ENCODE measurements at places on chromosomes 13 and 19. TPM values are rescaled to one million over a fixed set of nuclear protein-coding genes. Genes with fewer than 3 reads are reported as not detected.
A peak's percentile ranks its signal among the peaks of the same experiment; 100 is the strongest.

- no peak for DNase-seq
- H3K4me1 ChIP-seq = no peaks in the 10 kb centered on the region
- peaks cover 29% of the 10 kb centered on the region for H3K36me3 ChIP-seq
- H3K4me3 ChIP-seq = no peak overlapping the region
Observed at GRCh38 chr13:114272977-114273376, 8.4 kb upstream of the UPF3A start.

DNA sequence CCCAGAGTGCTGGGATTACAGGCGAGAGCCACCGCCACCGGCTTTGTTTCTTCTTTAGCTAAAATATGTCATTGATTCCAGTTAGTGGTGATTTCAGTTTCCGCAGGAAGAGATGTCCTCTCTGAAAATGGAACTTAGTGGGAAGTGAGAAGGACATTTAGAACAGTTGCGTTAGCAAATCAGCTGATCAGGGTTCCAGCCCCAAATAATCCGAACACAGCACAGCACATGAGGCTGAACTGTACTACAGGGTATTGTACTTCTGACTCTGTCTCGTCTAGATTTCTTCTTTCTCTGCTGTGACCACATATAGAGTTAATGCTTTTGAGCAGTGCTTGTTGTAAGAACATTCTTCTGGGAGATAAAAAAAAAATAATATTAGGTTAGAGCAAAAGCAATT lies 314.4 kb downstream of the MYO16 start:
- H3K4me3 ChIP-seq = no peak overlapping the region
- no peaks in the 10 kb centered on the region for H3K27me3 ChIP-seq
- H3K27ac ChIP-seq = no peak overlapping the region
- no peak for DNase-seq
- no peaks in the 10 kb centered on the region for H3K36me3 ChIP-seq
- H3K4me1 ChIP-seq = no peaks in the 10 kb centered on the region

ZNF426 gene
- polyA plus RNA-seq = 11.5 TPM

MAMSTR gene
- polyA plus RNA-seq = 7.7 TPM

DNA sequence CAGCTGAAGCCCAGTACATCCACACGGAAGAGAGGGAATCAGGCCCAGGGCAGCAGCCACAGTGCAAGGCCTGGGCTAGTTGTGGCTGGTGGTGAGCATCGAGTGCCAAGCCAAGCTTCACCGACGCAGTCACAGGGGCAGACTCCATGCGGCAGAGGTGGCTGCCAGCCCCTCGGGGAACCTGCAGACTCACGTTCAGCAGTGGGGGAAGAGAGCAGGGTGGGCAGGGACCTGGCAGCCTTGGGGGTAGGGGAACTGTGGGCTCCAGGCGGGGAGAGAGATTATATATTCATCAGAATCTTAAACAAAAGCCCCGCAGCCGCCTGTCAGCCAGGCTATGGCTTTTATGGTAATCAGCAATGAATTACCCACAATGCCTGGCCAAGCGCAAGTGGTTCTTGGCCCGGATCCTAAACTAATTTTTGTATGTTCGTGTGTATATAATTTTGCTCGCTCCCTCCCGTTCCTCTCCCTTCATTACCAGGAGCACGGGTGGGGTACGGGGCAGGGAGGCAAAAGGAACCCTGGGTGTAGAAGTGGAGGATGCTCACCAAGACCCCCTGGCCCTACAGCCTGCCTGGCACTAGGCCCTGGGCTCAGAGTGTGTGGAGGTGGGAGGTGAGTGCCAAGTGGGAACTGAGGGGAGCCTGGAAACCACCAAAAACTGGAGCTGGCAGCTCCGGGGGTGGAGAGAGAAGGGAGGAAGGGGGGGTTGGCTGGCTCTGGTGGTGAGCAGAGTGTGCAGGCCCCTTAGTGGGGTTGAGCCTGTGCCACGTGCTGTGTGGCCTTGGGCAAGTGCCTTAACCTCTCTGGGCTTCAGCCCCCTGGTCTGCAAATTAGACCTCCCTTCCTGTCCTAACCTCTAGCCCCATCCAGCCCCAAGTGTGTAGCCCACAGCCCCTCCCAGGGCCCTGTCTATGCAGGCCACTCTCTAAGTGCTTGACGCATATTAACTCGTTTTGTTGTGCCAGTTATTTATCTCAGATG lies 31.9 kb downstream of the PTPRS start:
- no peaks in the 10 kb centered on the region for H3K36me3 ChIP-seq
- peak; percentile 25 for DNase-seq
- H3K27ac ChIP-seq = peak overlapping the region; percentile 10
- no peak overlapping the region for H3K4me3 ChIP-seq
- H3K27me3 ChIP-seq = no peaks in the 10 kb centered on the region

- no peaks in the 10 kb centered on the region for H3K4me1 ChIP-seq
- no peaks in the 10 kb centered on the region for H3K27me3 ChIP-seq
- H3K4me3 ChIP-seq = no peak overlapping the region
Observed at GRCh38 chr13:102793611-102794355, 5.0 kb downstream of the POGLUT2 start.

GRCh38 chr19:42284066-42284501 lies 15.0 kb downstream of the CIC start:
- peaks cover 14% of the 10 kb centered on the region for H3K4me1 ChIP-seq
- no peak overlapping the region for H3K27ac ChIP-seq
- no peaks in the 10 kb centered on the region for H3K27me3 ChIP-seq
- H3K36me3 ChIP-seq = peaks cover 9% of the 10 kb centered on the region

RASGRP4 gene
- polyA plus RNA-seq = 0.22 TPM

GRCh38 chr19:14061081-14061749 lies 661 bp downstream of the PALM3 start:
- H3K27ac ChIP-seq = no peak overlapping the region
- H3K4me3 ChIP-seq = no peak overlapping the region
- H3K4me1 ChIP-seq = no peaks in the 10 kb centered on the region
- no peaks in the 10 kb centered on the region for H3K36me3 ChIP-seq

DNA sequence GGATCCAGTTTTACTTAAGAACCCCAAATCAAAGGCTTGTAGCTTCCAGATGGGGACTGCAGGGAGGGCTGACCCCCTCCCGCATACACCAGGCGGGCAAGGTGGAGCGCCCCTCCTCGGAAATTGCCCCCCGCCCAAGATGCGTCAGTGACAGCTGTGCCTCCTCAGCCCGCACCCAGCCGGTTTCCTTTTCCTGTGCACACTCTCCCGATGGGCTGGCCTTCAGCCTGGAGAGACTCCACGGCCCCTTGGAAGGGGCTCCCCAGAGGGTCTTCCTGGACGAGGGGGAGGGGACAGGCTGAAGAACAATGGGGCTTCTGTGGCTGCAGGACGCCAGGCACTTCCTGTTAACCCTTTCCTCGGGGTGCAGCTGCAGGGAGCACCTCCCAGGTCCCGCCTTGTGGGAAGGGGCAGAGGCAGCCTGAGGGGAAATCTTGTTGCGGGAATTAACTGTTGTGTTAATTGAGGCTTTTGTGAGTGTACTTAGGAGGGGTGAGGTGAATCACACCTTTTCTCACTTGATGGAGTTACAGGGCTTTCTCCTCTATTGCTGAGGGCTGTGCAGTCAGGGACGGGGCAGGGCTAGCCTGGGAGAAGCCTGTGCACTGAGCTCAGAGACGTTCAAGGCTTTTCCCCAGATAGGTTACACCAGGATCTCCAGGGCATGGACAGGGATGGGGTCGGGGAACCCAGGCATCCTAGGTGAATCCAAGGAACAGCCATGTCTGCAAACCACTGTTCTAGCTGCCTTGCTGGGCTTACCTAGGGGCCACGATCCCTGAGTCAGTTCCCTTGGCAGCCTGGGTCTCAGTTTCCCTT lies 14.3 kb downstream of the IER2 start:
- peak overlapping the region; percentile 12 for H3K4me3 ChIP-seq
- no peaks in the 10 kb centered on the region for H3K36me3 ChIP-seq
- peak overlapping the region; percentile 97 for H3K27ac ChIP-seq
- peaks cover 14% of the 10 kb centered on the region for H3K4me1 ChIP-seq
- DNase-seq = peak; percentile 73

DNA sequence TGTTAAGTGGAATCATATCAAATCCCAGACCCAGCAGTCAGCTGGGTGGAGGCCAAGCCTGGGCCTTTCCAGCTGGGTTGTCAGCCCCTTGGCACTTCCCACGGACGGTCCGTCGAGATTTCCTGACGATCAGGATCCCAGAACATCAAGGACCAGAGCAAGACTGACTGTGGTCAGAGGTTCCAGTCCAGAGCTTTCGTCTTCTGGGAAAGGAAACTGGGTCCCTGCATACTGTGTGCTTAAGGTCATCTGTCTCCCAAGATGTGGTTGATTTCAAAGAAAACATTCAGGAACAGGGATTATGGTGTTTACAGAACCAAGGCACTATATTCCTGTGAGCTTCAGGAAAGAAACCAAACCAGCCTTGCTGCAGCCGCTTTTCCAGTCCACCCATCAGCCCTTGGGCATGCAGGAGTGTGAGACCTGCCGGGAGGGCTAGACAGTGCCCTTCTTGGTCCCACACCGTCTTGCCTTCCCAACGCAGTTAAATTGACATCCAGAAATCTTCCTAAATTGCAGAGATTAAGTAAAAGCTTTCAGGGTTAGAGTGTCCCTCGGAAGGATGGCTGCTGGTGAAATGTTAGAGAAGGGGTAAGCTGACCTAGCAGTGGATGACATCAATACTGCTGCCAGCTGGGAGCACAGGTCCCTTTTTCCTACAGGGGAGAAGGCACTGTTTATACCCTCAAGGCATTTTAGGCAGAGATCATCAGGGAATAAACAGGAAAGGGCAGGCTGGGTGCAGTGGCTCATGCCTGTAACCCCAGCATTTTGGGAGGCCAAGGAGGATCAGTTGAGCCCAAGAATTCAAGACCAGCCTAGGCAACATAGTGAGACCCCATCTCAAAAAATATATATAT lies 5.0 kb upstream of the C19orf33 start:
- no peak overlapping the region for H3K27ac ChIP-seq
- no peaks in the 10 kb centered on the region for H3K4me1 ChIP-seq
- peaks cover 16% of the 10 kb centered on the region for H3K36me3 ChIP-seq
- no peak overlapping the region for H3K4me3 ChIP-seq
- no peaks in the 10 kb centered on the region for H3K27me3 ChIP-seq

NPHS1 gene
- polyA plus RNA-seq = 0.52 TPM

GRCh38 chr13:41707194-41707821 lies 250.0 kb downstream of the RGCC start:
- no peak for DNase-seq
- H3K36me3 ChIP-seq = no peaks in the 10 kb centered on the region
- H3K4me1 ChIP-seq = no peaks in the 10 kb centered on the region
- H3K27ac ChIP-seq = no peak overlapping the region
- H3K4me3 ChIP-seq = no peak overlapping the region

GRCh38 chr13:93953841-93954240 lies 525.6 kb downstream of the DCT start:
- no peaks in the 10 kb centered on the region for H3K27me3 ChIP-seq
- no peaks in the 10 kb centered on the region for H3K36me3 ChIP-seq
- H3K4me1 ChIP-seq = no peaks in the 10 kb centered on the region
- no peak overlapping the region for H3K27ac ChIP-seq

GRCh38 chr13:55534306-55534705 lies 1606.4 kb upstream of the PRR20A start:
- H3K4me3 ChIP-seq = no peak overlapping the region
- H3K36me3 ChIP-seq = no peaks in the 10 kb centered on the region
- H3K27me3 ChIP-seq = no peaks in the 10 kb centered on the region
- no peaks in the 10 kb centered on the region for H3K4me1 ChIP-seq

- no peak overlapping the region for H3K4me3 ChIP-seq
- no peaks in the 10 kb centered on the region for H3K27me3 ChIP-seq
- no peak overlapping the region for H3K27ac ChIP-seq
Observed at GRCh38 chr19:38013913-38014580, 107.0 kb downstream of the SIPA1L3 start.

GRCh38 chr13:99288089-99288488 lies 19.1 kb downstream of the GPR183 start:
- no peak overlapping the region for H3K27ac ChIP-seq
- no peak overlapping the region for H3K4me3 ChIP-seq
- no peak for DNase-seq
- H3K36me3 ChIP-seq = no peaks in the 10 kb centered on the region
- H3K27me3 ChIP-seq = no peaks in the 10 kb centered on the region

ADAMTSL5 gene
- 13.2 TPM for polyA plus RNA-seq

DNA sequence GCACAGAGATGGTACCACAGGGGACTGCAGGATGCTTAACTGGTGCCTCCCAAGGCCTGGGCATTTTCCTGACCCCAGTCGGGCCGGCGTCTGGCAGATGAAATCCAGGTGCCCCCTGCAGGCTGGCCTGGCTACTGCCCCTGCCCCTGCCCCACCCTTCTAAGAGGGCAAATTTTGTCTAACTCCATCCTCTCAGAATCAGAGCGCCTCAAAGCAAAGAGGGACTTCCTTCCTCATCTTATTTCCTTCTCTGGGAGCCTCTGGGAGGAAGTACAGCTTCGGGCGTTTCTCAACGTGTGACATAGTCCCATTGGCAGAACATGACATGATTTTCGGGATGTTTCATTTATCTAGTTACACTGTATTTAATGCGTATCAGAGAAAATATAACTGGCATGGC lies 2.7 kb downstream of the PRKACA start:
- peak overlapping the region; percentile 31 for H3K27ac ChIP-seq
- DNase-seq = no peak
- H3K36me3 ChIP-seq = peaks cover 19% of the 10 kb centered on the region

DNA sequence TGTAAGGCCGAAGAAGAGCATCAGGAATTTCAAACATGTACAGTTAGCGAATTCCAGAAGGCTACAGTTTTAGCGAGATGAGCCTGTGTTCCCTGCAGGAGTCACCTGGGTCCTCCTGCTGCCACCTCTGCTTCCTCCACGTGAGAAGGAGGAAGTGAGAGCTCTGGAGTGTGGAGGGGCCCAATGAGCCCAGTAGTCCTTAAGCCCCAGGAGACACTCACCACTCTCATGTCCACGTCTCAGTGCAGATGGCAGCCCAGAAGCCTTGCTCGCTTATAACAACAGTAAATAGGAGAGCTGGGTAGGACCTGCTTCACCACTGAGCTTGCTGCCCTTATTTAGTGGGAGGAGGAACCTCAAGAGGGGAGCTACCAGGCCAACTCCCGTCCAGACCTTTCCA lies 44.3 kb downstream of the SERP2 start:
- no peaks in the 10 kb centered on the region for H3K36me3 ChIP-seq
- no peaks in the 10 kb centered on the region for H3K27me3 ChIP-seq
- H3K4me1 ChIP-seq = no peaks in the 10 kb centered on the region
- no peak overlapping the region for H3K4me3 ChIP-seq
- H3K27ac ChIP-seq = no peak overlapping the region

GRCh38 chr13:30446126-30446500 lies 19.6 kb downstream of the HMGB1 start:
- H3K4me1 ChIP-seq = peaks cover 9% of the 10 kb centered on the region
- H3K4me3 ChIP-seq = no peak overlapping the region
- DNase-seq = no peak
- no peak overlapping the region for H3K27ac ChIP-seq
- no peaks in the 10 kb centered on the region for H3K27me3 ChIP-seq
- H3K36me3 ChIP-seq = no peaks in the 10 kb centered on the region
